Forelimb muscle (tissue), 1 donor: ENCODE measurements at places on chromosomes 11 and 22.

GRCh38 chr22:31789803-31790202, 36.0 kb downstream of the DEPDC5 start:
- DNase-seq, result no peak

DNA sequence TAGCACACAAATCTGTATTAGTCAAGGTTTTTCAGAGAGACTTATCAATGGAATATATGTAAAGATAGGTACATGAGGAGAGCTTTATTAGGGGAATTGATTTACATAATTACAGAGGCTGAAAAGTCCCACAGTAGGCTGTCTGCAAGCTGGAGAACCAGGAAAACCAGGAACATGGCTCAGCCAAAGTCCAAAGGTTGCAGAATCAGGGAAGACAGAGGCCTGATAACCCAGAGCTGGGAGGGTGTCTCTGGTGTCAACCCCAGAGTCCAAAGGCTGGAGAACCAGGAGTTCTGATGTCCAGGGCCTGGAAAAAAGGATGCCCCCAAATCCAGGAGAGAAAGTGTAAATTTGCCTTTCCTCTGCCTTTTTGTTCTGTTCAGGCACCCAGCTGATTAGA, 16.3 kb upstream of the OR5F1 start:
- no peak for DNase-seq

DNA sequence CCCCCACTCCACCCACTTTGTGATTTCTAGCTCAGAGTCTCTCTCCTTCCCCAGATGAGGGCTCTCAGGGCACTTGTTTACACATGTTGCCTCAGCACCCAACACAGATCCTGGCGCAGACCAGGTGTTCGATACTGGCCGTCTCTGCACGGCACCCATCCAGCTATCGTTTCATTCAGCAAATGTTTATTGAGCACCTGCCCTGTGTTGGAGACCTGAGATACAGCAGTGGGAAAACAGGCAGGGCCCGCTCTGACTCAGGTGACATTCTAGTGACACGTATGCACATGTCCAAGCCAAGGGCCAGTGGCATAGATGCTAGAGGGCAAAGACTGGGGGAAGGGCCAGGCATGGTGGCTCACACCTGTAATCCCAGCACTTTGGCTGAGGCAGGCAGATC, 71.9 kb downstream of the NFAM1 start:
- DNase-seq, result no peak

GRCh38 chr11:108559340-108559739, 34.2 kb downstream of the EXPH5 start:
- DNase-seq, result no peak

DNA sequence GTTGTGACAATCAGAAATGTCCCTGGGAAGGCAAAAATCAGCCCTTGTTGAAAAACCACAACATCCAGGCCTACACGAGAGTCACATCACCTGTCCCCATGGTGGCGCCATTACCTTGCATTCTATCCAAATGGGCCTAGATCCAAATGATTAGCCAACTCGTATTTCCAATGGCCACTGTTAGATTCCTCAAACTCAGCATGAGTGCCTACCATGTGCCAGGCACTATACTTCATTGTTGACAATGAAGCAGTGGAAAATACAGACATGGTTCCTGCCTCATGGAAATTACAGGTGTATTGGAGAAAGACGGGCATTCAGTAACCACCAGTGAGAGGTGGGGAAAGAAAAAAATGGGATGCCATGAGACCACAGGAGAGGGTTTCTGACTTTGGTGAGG, 29.8 kb upstream of the CREB3L1 start:
- DNase-seq, result no peak

DNA sequence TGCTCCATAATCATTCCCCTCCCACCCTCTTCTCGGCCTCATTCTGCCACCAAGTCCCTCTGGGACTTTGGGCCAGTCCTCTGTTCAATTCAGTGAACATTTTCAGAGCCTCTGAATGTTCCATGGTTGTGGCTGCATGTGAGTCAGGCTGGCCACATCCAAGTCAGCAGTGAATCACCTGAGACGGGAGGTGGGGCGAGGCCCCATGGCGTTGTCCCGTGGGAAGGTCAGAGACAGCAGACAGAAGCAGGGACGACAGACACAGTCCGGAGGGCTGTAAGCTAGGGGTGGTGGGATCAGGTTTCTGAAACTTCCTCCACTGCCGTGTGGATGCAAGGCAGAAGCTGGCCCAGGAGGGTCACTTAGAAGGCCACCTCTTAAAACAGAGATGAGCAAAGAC, 324.8 kb downstream of the MN1 start:
- no peak for DNase-seq

DNA sequence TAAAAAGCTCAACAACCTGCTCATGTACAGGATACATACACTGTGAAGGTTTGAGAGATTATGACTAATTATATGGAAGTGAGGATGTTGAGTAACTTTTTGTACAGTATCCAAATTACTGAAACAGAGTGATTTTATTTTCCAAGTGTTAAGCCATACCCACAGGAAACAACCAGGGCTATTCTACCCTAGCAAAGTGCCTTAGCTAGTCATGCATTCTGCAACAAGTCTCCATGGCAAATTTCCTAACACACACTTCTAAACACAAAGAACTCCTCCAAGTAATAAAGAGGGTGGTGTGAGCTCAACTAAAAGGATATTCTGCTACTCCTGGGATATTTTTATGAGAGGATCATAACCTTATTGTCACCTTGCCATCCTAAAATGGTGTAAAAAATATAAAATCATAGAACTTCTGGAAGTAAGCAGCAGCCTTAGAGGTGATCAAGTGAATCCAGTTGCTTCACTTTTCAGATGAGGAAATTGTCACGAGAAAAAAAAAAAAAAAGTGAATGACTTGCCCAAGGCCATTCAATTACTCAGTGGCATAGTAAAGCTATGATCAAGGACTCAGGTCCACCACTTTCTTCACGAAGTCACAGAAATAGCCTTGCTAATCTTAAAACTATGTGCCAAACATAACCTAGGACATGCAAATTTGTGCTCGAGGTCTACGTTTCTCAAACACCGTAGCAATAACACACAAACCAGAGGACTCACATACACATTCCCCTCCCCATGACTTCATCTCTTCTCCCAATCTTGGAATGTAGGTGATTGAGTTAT, 4.2 kb downstream of the LGR4 start:
- DNase-seq, result no peak

GRCh38 chr11:63866211-63866610, 27.3 kb downstream of the MARK2 start:
- no peak for DNase-seq

DNA sequence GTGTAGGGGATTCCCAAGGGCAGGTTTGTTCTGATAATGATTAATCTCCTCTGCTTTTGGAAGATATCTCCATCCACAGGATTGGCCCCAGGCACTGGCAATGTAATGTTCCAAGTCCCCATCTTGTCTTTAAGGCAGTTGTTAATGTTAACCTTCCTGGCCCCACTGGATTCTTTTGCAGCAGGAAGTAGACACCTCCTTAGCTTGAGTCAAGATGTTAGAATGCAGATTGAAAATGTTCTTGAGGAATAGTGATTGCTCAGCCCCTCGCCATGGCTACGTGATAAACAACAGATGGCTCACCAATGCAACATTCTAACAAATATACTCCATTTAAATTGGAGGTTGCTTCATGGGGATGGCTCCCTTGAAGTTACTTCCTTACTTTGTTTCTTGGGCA, 7.3 kb downstream of the HEPHL1 start:
- no peak for DNase-seq

DNA sequence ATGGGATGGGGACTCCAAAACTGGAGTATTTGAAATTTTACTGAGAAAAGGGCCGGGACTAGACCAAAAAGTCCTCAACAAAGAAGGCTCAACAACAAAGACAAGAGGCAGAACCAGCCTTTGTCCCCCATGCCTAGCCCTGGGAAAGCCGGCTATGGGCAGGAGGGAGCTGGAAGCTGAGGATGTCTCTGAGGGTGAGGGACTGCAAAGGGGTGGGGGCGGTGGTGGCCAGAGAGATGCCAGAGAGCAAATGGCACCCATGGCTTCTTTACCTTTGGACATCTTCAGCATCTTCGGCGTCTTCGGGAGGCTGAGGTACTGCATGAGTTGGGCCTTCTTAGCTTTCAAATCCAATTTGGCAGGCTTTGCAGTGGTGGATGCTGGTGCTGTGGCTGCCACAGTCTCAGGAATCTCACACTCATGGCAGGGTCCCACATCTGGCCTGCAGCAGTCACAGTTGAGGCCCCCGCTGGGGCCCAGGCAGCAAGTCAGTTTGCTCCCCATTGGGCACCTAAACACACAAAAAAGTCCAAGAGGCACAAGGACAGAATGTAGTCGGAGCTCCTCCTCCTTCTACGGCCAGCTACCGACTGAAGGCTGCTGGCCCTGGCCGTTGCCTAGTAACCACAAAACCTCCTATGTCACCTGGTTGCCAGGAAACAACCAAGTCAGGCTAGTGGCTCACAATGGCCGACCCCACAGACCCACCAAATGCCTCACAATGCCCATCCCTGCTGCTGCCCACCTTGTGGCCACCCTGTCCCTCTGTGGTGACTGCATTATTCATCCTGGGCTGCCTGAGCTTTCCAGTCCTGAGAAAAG, at the start of gene C22orf42:
TSS of gene C22orf42 (minus strand) at position 592 of the 822 bp plus-strand sequence. CDS start at position 504, 88 bp downstream.
- no peak for DNase-seq

GRCh38 chr11:21511835-21512440, 680.9 kb upstream of the ANO5 start:
- DNase-seq, result no peak

- DNase-seq, result no peak
Observed at GRCh38 chr11:67490727-67491065, 7.9 kb downstream of the AIP start.

DNA sequence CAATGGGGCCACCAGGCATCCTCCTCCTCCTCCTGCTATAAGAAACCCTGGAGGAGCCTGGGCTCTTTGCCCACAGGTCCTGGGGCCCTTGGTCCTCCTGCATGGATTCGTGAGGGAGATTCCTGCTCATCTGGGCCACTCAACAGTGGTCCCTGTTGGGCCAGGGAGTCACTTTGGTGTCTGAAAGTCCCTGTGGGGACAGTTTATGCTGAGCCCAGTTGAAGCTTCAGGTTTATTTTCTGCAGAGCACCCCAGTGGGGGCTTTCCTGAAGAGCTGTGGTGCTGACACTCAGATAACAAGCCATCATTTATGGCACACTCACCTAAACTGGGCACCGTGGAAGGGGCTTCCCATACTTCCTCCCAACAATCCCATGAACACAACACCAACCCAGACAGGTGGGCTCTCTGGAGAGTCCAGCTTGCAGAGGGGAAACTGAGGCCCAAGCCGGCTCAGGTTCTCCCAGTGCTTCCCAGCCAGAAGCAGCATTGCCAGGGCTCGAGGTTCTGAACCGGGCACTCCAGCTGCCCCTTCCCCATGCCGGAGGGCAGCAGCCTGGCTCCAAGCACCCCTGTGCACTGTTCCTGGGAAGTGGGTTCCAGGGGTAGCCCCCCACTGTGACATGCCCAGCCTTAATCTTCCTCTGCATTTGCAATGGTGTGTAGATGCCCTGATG, 91.3 kb downstream of the MYEOV start:
- no peak for DNase-seq
